ENCODE measurements at places on chromosomes 1 and 21.

GRCh38 chr1:201335174-201335870 lies 42.2 kb downstream of the TNNT2 start:
- no peak for DNase-seq

GRCh38 chr1:44012941-44013609 lies 18.2 kb downstream of the SLC6A9 start:
- no peak for DNase-seq

GRCh38 chr1:202237052-202237451 lies 43.5 kb downstream of the LGR6 start:
- DNase-seq, result no peak

DNA sequence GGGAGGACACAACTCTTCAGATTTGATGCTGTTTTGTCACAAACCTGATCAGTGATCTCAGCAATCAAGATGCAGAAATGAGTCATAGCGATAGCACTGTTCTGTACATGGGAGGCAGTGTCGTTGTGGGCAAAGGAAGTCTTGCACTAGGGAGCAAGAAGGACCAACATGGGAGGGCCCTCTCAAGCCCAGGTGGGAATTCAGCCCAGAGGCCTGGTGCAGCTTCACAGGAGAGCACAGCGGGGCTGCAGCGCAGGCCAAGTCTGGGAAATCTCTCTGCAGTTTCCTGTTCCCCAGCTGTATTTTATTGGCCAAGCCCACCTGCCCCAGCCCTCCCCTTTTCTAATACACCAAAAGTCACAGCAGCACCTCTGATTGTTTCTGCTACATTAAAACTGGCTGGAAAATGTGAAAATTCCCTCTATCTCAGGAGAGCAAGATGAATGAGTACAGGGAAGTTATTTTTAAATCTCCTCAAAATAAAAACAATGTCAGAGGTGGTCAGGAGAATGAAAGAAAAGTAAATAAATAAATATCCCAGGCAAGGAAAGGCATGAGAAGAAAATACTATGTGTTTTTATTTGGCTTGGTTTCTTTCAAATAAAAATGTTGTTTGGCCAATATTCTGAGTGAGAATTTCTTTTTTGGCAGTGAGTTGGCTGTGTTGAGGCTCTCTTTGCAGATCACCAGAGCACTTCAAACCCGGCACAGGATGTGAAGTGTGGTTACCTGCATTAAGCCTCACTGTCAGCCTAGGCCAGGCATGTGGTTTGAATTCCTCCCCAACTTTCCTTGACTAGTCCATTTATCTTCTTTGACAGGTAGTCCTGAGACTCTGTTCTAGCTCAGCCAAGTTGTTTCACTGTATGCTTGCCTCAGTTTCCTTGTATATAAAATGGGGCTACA lies 422.1 kb downstream of the PLPP3 start:
- DNase-seq, result peak; percentile 68

DNA sequence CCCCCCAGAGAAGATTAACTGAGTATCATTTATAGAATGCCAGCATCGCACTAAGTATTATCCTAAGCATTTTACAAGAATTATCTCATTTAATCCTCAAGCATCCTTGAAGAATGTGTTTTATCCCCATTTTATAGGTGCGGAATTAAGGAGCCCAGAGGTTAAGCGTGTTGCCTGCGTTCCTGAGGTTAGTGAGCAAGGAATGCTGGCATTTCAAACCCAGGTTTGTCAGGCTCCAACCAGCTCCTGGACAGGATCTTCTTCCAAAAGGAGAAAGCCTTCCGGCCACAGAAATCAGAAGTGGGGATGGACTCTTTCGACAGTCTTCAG lies 82.3 kb downstream of the SSBP3 start:
- no peak for DNase-seq

GRCh38 chr1:175861626-175862367 lies 118.4 kb upstream of the TNR start:
- DNase-seq, result no peak

DNA sequence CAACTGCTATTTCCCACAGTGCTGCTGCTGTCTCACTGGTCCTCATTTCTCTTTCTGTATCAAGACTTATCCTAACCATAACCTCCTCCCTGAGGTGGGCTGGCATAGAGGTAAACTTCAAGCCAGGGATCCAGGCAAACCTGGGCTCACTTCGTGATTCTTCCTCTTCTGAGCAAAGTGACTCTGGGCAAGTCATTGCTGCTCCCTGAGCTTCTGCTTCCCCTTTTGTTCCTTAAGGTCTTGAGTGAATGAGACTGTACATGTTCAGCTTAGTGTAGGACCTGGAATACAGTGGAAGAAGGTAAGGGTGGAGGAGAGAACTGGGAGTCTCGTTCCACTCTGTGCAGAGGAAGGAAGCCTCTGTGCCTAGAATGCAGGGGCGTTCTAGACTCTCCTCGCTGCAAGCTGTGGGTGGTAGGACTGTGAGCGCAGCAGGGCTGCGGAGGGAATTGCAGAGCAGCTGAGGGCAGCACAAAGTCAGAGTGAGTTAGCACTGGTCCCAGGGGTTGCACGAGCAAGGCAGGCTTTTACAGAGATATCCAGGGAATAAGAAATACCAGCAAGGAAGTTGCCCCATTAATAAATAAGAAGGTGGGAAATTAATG lies 11.4 kb upstream of the ERI3 start:
- DNase-seq, result peak; percentile 6

DNA sequence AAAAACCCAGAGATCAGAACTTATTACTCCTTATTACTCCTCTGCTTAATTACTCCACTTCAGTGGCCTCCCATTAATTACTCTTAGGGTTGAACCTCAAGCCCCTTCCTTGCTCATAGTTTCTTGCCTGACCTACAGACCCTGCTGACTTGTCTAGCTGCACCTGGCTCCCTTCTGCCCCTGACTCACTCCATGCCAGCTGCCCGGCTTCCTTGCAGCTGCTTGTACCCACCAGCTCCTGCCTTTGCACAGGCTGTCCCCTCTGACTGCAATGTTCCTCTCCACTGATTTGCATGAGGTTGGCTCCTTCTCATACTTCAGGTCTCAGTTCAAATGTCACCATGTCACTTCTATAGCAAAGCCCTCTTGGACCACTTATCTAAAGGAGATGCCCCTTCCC lies 1.9 kb upstream of the PTPRU start:
- DNase-seq, result no peak

DNA sequence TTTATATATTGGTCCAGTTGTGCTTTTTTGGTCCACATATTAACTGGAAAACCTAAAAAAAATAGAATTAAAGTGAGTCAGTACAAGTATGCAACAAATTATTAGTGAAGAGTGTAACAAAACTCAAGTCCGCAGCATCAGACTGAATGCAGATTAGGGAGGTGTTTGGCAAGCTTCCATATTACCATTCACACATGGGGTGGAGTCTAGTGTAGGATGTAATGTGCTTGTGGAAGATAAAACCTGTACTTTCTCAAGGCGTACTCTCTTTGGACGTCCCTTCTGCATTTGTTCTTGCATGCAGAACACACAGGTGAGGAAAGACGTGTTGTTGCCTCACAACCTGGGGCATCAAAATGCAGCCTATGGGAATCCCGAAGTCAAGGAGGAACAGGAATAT lies 668.7 kb downstream of the MRPL39 start:
- DNase-seq, result no peak

DNA sequence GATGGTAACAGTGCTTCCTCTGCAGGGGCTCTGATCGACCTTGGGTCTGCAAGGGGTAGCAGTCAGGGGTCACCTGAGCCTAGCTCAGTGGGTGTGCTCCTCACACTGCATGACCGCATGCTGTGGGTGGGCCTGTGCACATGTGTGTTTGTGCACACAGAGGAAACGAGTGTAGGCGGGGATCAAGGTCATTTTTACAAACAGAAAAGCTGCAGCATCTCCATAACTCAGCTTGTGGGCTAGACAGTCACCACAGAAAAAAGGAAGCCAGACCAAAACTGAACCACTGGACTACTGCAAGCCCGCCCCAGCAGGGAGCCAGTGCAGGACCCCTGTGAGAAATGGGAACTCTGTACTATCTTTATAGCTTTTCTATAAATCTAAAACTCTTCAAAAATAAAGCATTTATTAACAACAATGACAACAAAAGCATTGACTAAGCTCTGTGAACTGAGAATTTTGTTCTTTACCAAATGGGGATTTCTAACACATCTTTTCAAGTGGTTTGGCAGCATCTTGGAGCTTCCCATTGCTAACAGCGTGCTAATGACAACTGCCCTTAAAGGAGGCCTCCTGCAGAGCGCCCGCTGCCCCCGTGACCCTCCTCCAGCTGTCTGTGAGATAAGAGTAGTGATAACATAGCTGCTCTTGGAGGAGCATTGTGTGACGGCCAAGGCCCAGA lies 19.9 kb upstream of the NEK2 start:
- DNase-seq, result no peak

DNA sequence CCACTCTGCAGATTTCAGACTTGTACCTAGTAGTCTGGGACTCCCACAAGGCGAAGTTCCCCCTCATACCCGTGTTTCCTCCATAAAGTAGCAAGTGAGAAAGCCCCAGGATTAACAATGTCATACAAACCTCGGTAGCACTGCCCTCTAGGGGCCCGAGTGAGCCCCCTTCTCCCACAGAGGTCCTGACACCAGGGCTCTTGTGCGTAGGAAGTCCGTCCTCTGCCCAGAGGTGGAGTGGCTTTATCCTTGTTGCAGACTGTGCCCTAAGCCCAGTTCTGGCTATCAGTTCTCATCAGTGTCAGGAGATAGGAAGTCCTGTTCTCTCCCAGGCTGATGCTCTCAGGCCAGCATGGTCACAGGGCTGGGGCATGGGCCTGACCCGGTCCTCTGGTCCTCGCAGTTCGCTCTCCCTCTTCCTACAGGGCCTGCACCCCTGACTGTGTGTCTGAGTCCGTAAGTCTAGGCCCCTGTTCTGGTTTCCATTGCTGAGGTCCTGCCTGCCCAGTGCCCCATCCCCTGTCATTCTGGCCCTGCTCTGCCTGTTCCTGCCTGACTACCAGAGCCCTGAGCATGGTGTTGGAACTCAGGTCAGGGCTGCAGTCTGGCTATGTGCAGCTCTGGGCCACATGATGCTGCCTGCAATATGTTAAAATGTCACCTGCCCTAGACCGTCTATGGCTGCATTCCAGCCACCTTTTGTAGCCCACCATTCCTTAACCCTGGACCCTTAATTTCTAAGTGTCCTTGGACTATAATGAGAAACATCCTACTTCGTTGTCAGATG lies 285.6 kb downstream of the ASTN1 start:
- DNase-seq, result no peak

GRCh38 chr1:233289676-233290075 lies 5.8 kb downstream of the PCNX2 start:
- no peak for DNase-seq

GRCh38 chr1:59359325-59359724 lies 62.4 kb downstream of the FGGY start:
- DNase-seq, result no peak

- no peak for DNase-seq
Measured at GRCh38 chr1:16120940-16121410, 34.9 kb downstream of the EPHA2 start.

DNA sequence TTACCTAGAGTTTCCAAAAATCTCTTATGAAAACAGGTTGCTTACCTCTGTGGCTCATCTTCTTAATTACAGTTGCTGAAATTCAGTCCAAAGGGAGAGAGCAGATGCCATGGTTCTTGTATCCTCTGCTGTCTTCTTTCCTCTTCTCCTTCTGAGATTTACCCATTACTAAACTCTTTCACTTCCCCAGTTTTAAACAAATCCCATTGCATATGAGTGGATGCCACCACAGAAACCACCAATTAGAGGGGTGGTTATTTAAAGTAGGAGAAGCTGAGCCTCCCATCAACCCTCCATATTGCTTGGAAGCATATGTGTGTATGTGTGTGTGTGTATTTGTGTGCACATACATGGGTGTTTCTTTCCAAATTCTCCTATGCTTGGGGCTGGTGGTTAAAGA lies 128.5 kb upstream of the KCNK1 start:
- no peak for DNase-seq

DNA sequence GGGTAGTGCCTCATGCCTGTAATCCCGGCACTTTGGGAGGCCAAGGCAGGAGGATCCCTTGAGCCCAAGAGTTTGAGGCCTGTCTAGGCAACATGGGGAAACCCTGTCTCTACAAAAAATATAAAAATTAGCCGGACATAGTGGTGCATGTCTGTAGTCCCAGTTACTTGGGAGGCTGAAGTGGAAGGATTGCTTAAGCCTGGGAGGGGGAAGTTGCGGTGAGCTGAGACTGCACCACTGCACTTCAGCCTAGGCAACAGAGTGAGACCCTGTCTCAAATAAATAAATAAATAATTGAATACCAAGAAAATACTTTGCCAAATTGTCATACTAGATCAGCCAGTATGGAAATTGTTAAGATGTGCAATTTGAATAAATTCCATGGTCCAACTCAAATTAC lies 5.9 kb upstream of the RBBP5 start:
- DNase-seq, result no peak

GRCh38 chr1:206466840-206467649 lies 3.2 kb upstream of the IKBKE start:
- no peak for DNase-seq

GRCh38 chr1:219269171-219269570 lies 95.5 kb downstream of the LYPLAL1 start:
- no peak for DNase-seq

- no peak for DNase-seq
Measured at GRCh38 chr1:6673816-6674398, 27.7 kb downstream of the DNAJC11 start.

DNA sequence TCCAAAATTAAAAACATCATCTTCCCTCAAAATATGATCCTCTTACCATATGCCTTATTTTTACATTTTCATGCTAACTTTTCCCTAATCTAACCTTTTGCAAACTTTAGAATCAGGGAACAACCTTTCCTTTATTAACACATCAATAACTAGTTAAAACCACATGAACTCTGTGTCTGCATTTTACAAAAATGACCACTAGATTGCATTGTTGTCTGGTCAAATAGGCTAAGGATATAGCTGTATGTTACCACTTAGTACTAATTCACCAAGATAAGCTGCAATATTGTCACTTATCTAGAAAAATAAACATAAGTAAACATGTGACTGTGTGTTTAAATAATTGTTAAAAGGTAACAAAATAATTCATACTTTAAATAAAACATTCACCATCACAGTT lies 82.3 kb downstream of the DENND1B start:
- DNase-seq, result no peak

DNA sequence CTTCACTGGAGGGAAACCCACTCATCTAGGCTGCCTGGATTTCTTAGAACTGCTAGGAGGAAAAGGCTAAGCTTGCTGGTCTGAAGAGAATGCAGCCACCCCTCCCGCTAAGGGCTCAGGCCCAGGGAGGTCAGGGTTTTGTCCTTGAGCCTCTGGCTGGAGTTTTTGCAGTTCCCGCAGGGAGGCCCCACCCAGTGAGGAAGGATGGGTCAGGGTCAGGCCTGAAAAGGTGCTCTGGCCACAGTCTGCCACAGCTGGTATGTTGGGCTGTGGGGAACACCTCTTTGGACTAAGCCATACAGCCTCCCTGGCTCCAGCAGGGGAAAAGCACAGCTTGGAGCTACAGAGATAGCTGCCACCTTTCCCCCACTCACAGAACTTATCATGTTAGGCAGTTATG lies 71.4 kb upstream of the PAPPA2 start:
- DNase-seq, result no peak

- no peak for DNase-seq
Measured at GRCh38 chr1:244113532-244114320, 62.6 kb downstream of the ZBTB18 start.

DNA sequence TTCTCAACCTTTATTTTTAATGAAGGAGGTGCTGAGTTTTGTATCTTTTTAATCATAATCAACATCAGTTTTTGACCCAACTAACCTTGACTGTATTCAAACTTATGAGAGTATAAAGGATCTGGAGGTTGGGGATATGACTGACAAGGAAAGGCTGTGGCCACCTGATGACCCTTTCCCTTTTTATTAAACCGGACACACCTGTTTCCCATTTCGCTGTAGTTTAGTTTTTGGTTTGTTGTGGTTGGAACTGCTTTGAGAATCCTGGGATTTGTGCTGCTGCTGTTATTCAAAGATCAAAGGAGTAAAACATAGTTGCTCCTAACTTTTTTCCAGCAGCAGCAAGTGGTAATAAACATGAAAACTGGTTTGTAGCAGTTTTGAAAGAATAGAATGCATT lies 12.4 kb downstream of the PRPF38A start:
- no peak for DNase-seq

Data from left forelimb (tissue), 1 donor.